Activated CD4-positive, alpha-beta T cell treated with anti-CD3 and anti-CD28 coated beads, Interleukin-2, amount 50 U/mL, for 1 hour (primary cell): ENCODE measurements at places on chromosomes 12 and 14.

- DNase-seq, result no peak
These were observed 116.6 kb downstream of the DAD1 start for GRCh38 chr14:22472466-22472865.

GRCh38 chr12:47903151-47903611 lies 1.6 kb downstream of the VDR start:
- no peak for DNase-seq

DNA sequence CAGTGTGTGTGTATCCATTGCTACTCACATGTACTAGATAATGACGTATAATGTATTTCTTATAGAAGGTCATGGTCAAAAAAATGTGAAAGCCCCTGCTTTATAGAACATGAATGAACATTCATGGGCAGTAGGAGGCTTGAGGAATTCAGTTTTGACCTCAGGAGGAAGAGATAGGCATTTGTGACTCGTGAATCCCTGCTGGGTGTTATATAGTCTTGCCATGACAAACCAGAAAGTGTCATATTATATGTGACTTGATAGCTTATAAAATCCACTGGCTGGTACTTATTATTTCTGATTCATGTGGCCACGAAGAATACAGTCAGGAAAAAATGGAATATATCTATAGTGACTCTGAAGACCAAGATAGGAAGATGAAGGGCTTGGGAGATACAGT lies 287.6 kb downstream of the CEP128 start:
- DNase-seq, result no peak

- DNase-seq, result no peak
These were observed 5.4 kb downstream of the KRT2 start for GRCh38 chr12:52646613-52647012.
